Activated CD4-positive, alpha-beta memory T cell treated with anti-CD3 and anti-CD28 coated beads, Interleukin-2, amount 10 ng/mL, durations not matched to agents 7 days and 5 days (primary cell): ENCODE measurements at places on chromosomes 16 and 17. TPM values are rescaled to one million over a fixed set of nuclear protein-coding genes. Genes with fewer than 3 reads are reported as not detected.

- H3K27ac ChIP-seq: no peak overlapping the region
- peaks cover 2% of the 10 kb centered on the region for H3K27me3 ChIP-seq
- H3K4me1 ChIP-seq: peaks cover 6% of the 10 kb centered on the region
- H3K36me3 ChIP-seq: no peaks in the 10 kb centered on the region
- DNase-seq: no peak
Measured at GRCh38 chr17:79916991-79917901, 78.0 kb upstream of the CBX4 start.

GRCh38 chr17:61054436-61054835 lies 345.2 kb upstream of the TBX2 start:
- no peak overlapping the region for H3K4me3 ChIP-seq
- no peak overlapping the region for H3K27ac ChIP-seq
- peaks cover 18% of the 10 kb centered on the region for H3K4me1 ChIP-seq
- no peaks in the 10 kb centered on the region for H3K27me3 ChIP-seq

GRCh38 chr17:14922411-14922810 lies 342.7 kb downstream of the PMP22 start:
- no peak overlapping the region for H3K4me3 ChIP-seq
- no peaks in the 10 kb centered on the region for H3K27me3 ChIP-seq
- DNase-seq: no peak
- no peaks in the 10 kb centered on the region for H3K4me1 ChIP-seq

Gene SULT1A2
- total RNA-seq: 0.13 TPM

Gene NATD1
- total RNA-seq: 8.3 TPM

Gene RHOT2
- total RNA-seq: 141 TPM

Gene TRPV2
- 142 TPM for total RNA-seq

GRCh38 chr16:89410794-89411309 lies 79.5 kb downstream of the ANKRD11 start:
- no peaks in the 10 kb centered on the region for H3K27me3 ChIP-seq
- peak overlapping the region; percentile 77 for H3K27ac ChIP-seq
- H3K36me3 ChIP-seq: peaks cover 16% of the 10 kb centered on the region
- H3K4me3 ChIP-seq: no peak overlapping the region
- H3K4me1 ChIP-seq: peaks cover 76% of the 10 kb centered on the region

Gene ATP1B2
- 0.25 TPM for total RNA-seq

GRCh38 chr17:44518032-44518431 lies 14.8 kb upstream of the GPATCH8 start:
- no peak overlapping the region for H3K27ac ChIP-seq
- H3K27me3 ChIP-seq: peaks cover 11% of the 10 kb centered on the region
- no peak overlapping the region for H3K4me3 ChIP-seq
- DNase-seq: no peak

GRCh38 chr16:54175169-54175551 lies 111.4 kb downstream of the IRX3 start:
- no peak overlapping the region for H3K4me3 ChIP-seq
- no peaks in the 10 kb centered on the region for H3K4me1 ChIP-seq
- H3K27ac ChIP-seq: no peak overlapping the region
- no peaks in the 10 kb centered on the region for H3K36me3 ChIP-seq
- DNase-seq: no peak

Gene CLDN9
- 0.23 TPM for total RNA-seq

- peaks cover 44% of the 10 kb centered on the region for H3K4me1 ChIP-seq
- peak overlapping the region; percentile 97 for H3K4me3 ChIP-seq
- DNase-seq: no peak
- H3K27me3 ChIP-seq: no peaks in the 10 kb centered on the region
- peak overlapping the region; percentile 60 for H3K27ac ChIP-seq
- peaks cover 56% of the 10 kb centered on the region for H3K36me3 ChIP-seq
Measured at GRCh38 chr16:30077656-30078055, 1.9 kb downstream of the PPP4C start.

Gene DNASE1L2
- total RNA-seq: 2.0 TPM

DNA sequence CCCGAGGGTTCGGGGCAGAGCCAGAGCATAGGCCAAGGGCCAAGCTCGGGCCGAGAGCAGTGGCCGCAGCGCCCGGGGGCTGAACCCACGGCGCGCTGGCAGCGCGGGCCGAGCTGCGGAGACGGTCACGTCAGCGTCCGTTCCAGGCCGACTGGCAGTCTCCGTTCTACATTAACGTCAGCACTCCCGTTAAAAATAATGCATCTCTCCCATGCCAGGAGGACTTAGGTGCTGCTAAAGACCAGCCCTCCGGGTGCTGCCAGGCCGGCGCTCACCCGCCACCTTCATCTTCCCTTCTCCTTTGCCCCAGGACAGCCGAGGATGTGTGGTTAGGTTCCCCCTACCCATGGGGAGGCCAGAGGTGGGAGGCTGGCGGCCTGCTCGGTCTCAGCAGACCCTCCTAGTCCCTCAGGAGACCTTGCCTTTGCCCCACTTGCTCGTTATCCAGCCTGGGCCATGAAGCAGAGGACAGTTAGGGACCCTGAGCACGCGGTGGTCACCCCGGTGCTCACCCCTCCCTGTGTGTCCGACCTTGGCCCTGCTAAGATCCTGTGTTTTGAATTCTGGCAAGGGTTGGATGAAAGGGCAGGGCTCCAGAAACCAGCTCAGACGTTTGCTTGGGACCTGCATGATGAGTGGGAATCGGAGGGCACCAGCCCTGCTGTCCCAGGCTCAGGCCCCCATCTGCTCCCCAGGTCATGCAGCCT lies 572 bp downstream of the MPG start:
- peaks cover 34% of the 10 kb centered on the region for H3K4me1 ChIP-seq
- H3K4me3 ChIP-seq: peak overlapping the region; percentile 84
- H3K27me3 ChIP-seq: peaks cover 11% of the 10 kb centered on the region

Gene KRTAP16-1
- total RNA-seq: 0.13 TPM

DNA sequence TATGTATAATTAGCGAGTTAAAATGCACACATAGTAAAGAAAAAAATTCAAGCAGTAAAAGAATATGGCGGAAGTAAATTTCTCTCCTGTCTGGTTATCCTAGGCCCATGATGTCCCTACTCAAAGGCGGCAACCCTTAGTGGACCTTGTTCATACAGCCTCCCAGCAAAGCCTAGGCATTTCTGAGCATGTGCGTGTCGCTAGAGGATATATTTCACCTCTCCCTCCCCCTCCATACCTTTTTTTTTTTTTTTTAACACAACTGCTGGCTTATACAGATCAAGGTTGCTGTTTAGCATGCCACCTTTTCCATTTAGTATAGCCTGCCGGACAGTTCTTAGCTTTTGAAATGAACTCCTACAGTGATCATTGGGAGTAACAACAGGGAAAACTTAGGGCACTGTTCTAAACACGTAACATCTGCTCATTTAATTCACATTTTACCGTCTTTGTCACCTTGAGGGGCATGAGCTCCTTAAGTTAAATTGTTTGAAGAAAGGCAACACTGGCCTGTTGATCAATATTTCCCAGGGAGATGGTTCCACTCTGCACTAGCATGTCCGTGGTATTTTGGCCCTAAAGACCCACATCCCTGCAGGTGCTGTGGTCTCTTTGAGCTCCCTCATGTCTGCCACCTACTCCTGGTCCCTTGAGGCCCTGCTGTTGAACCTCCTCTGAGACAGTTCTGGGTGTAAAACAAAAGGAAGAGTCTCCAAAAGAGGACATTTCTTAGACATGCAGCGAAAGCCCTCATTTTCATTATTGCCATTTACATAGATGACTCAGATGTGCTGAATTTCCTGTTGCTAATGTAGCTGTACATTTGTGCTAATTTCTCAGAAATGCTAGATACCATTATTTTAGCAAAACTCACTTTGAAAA lies 4.1 kb upstream of the TNFRSF13B start:
- no peak for DNase-seq
- no peaks in the 10 kb centered on the region for H3K27me3 ChIP-seq
- peak overlapping the region; percentile 54 for H3K27ac ChIP-seq
- no peaks in the 10 kb centered on the region for H3K36me3 ChIP-seq

Gene USH1G
- not detected for total RNA-seq

Gene STX1B
- total RNA-seq: 1.7 TPM

Gene FBXO39
- total RNA-seq: 1.1 TPM

Gene PPL
- total RNA-seq: not detected

Gene KRT32
- total RNA-seq: not detected

Gene PRSS53
- 4.9 TPM for total RNA-seq

DNA sequence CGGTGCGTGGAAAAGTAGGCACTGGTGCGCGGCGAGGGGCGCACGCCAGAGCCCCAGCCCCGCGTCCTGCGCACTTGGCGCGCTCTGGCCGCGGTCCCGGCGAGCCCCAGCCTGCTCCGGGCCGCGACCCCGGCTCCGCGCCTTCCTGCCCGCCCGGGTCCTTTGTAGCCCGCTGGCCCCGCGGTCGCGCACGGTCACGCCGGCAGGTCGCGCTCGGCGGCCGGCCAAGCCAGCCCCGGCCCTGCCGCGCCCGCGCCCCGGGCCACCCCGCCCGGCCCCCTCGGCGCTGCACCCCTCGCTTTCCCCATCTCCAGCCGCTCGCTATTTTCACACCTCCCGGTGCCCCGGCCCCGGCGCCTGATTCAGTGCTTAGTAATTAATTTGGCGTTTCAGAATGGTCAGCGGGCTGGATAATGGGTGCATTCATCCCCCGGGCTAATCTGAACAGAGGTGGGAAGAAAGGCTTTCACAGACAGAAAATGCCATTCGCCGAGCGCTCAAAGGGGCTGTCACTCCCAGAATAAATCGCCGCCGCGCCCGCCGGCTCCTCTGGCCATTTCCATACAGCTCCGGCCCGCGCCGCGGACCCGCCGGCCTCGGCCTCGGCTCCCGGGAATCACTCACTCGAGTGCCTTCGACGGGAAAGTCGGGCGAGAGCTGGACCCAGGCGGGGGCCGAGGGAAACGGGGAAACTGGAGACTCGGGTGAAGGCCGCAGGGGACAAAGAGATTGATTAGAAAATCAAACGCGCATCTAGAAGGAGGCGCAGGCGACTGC lies 17.8 kb upstream of the NTN1 start:
- peaks cover 9% of the 10 kb centered on the region for H3K4me1 ChIP-seq
- H3K27me3 ChIP-seq: peaks cover 66% of the 10 kb centered on the region
- no peak overlapping the region for H3K4me3 ChIP-seq
- no peak overlapping the region for H3K27ac ChIP-seq
- H3K36me3 ChIP-seq: peaks cover 2% of the 10 kb centered on the region
- no peak for DNase-seq

DNA sequence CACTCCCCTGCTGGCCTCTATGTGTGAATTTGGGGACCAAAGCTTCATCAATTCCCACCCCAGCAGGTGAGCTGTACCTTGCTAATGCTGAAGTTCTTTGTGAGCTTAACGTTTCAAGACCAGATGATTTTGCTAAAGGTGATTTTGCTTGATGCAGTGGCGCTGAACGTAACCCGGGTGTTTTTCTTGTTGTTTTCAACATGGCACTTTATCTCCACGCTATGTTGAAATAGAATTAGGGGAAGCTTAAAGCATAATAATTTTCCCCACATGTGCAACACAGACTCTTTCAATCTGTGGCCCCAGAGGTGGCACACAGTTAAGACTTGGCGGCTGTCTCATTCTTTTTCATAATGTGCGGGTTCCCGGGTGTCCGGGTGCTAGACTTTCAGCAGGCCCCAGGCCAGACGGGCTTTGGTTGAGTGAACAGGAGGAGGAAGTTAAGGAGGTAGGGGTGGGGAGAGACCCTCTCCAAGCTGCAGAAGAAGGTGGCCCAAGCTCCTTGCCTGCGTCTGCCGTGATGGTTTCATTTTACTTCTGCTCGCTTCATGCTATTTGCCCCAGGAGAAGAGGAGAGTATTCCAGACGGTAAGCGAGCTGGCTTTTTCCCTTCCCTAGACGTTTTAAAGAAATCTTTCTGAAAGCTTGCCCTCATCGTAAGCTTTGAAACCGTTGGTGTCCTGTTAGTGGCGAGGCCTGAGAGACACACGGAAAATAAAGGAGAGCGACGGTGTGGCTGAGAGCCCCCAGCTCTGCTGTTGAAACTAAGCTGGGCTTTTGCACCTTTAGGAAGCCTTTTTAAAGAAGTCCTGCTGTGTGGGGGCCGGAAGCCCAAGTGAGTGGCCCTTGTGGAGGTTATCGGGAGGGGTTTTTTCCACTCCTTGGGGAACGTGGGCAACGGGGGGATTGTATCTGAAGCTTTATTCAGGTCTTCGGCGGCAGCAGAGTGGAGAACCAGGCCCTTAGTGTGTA lies 4.2 kb downstream of the FOXC2 start:
- no peaks in the 10 kb centered on the region for H3K36me3 ChIP-seq
- H3K4me1 ChIP-seq: no peaks in the 10 kb centered on the region
- no peak overlapping the region for H3K27ac ChIP-seq
